ENCODE measurements at places on chromosomes 7 and 10.

DNA sequence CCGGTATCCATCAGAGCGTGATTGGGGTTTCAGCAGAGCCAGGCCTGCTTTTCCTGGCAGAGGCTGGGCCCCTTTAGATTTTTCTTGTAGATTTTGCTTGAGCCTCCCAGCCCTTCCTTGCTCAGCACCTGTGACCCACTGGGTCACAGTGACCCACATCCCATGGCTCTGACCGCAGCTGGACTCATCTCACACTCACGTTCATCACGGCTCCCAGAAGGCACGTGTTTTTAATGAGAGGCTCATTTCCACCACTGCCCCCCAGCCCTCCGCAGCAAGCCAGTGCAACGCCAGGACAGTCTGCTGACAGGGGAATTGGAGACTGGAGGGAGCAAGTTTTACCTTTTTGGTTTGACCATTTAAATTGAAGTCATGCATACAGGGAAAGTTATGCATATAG lies 155.7 kb downstream of the CUX1 start:
- DNase-seq, result no peak

DNA sequence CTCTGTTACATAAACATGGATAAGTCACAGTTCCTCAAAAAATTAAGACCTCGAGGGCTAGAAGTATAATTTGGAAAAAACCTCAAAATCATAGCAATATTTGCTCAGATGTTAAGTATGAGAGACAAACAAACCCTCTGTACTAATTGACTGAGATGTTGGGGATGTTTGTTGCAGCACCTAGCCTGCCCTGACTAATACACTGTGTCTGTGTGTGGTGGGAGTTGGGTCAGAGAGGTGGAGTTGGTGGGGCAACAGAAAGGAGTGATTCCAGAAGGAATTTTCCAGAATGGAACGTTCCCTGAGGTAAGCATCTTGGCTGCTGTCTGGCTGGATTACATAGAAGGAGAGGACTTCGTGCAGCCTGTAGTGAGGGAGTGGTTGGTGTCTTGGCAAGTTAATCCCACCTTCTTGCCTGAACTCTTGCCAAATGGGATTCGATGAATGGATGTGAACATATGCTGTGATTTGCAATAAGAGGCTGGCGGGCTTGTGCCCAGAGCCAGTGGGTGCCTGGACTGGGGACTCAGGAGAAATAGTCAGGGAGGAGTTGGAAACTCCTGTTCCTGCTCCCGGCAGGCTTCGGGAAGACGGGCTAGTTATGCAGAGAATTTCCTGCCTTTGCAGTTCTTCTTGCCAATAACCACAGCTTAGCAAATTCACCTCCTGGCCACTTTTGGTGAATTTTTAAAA lies 9.3 kb upstream of the FAM180A start:
- no peak for DNase-seq

- no peak for DNase-seq
These were observed 52.0 kb upstream of the ST8SIA6 start for GRCh38 chr10:17506390-17506789.

DNA sequence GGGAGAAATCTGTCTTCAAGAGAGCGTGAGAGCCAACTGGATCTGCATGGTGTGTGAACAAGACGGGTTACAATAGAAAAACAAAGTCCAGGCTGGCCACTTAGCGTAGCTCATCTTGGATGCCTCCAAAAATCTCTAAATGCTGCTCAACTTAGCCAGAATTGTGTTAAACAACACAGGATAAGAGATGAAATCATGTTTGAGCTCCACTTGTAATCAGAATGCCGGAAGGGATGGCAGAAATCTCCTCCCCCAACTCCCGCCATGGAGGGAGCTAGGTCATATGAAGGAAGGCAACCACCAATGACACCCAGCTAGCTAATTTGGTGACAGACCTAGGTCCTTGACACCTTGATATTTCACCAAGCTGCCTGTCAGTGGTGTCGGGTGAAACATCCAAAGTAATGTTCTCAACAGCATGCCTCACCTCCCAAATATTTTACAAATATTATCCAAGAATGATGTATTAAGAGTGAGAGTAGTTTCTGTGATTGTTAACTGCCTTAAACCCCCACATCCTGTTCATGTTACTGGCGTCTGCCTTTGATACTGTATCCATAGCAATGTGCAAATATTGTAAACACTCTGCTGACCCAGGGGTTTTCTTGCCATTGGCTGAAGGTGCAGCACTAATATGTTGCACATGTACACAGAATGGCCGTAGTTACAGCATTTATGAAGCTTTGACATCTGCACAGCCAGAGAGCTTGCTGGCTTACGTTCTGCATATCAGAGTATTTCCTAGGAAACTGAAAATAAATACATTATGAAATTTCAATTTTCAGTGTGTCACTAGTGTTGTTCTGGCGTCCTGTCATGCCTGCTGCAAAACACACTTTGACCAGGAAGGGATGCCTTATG lies 25.8 kb downstream of the TMEM254 start:
- DNase-seq, result no peak

- DNase-seq, result no peak
These were observed 1.7 kb upstream of the VENTX start for GRCh38 chr10:133235932-133236331.

DNA sequence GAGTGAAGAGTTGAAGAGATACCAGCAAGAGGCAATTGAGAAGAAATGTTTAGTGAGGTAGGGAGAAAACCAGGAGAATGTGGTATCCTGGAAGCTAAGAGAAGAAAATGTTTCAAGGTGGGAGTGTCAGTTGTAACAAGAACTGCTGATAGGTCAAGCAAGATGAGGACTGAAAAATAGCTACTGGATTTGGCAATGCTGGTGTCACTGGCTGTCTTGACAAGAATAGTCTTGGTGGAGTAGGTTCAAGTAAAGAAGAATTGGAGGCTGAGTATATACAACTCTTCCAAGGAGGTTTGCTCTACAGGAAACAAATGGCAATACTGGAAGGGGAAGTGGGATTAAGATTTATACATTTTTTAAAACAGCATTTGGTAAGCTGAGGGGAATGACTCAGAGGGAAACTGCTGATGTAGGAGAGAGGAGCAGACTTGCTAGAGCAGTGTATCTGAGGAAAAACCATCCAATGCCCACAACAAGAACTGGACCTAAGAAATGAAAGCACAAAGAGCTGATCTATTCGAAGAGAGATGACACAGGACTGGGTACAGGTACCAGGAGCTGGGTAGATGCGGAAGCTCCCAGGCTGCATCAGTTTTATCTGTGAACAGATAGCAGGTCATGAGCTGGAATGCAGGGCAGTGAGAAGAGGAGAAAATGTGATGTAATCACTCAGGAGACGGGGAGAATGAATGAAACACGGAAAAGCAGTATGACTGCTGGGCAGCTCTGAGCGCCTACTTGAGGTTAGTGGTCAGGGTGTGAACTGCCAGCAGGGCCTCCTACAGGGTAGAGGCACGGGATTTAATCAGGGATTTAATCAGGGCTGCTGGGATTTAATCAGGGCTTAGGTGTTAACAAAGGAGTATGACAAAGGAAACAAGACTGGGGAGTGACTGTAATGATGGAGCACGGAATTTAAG lies 34.5 kb downstream of the FAM25A start:
- DNase-seq, result no peak

GRCh38 chr10:129104266-129105045 lies 362.6 kb upstream of the MGMT start:
- no peak for DNase-seq

DNA sequence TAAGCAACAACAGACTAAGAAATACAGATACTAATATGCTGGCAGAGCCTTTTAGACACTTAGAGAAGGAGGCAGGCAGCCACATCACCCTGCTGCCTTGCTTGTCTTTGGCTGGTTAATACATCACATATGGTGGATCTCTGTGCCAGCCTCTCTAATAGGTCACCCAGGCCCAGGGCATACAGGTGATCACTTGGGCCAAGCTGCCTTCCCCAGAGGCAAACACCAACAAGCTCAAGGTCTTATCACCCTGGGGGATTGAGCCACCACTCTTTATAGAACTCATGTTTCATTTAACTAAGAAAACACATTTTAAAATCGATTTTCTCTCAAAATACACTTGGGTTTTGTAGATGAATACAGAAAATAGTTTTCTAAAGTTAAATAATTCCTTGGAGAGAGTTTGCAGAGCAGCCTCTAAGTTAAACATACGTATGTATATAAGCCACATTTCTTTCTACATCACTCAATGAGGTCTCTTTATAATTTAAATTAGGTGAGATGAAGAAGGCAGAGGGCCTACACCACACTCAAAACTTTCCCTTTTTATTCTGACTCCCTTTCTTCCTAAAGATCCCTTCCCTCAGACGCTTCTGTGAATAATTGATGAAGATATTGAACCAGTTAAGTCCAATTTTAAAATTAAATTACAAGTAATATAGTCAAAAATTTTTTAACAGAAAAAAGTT lies 556.8 kb upstream of the GHITM start:
- no peak for DNase-seq

- no peak for DNase-seq
These were observed 16.2 kb upstream of the PAX2 start for GRCh38 chr10:100728928-100729861.

DNA sequence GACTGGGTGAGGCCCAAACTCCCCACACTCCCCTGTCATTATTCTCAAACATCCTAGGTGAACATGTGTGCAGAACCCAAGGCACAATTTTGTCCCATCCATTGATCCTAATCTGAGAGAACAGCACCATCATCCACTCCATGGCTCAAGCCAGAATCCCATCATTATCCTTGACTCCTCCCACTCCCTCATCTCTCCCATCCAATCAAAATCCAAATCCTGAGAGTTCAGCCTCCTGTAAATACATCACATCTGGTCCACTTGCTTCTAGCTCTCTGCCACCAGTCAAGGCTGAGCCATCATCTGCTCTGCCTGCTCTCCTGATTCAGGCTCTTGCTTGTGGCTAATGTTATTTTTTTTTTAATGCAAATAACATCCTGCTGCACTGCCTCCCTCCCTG lies 75.9 kb upstream of the SLF2 start:
- no peak for DNase-seq

GRCh38 chr10:103139803-103140202 lies 53.3 kb downstream of the NT5C2 start:
- DNase-seq, result no peak

DNA sequence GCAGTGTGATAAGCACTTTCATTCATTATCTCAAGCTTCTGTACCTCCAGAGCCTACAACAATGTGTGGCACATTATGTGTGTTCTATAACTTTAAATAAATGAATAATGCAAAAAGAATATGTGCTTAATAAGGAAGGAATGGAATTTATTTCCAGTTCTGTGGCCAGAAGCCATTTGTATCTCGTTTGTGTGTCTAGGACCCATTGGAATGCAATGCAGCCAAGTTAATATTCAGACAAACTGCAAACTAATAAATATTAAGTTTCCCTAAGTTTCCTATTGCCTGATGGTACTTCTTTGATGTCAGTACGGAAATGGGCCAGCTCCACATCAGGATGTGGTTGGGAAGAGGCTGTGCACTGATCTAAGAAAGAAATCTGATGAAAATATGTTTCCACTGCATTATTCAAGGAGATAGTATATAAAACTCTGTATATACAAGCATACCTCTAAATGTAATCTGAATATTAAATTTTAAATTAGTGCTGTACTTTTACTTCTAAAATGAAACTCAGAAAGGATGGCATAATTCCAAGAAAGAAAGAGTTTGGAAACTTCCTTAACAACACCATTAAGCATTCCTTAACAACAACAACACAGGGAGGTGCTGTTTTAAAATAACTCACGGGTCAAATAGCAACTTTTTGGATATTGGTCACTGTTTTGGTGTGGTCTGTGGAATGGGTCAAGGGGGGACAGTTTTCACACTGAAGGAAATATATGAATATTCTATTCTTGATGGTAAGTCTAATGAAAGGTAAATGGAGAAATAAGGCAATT lies 29.4 kb upstream of the ANKRD30A start:
- no peak for DNase-seq

DNA sequence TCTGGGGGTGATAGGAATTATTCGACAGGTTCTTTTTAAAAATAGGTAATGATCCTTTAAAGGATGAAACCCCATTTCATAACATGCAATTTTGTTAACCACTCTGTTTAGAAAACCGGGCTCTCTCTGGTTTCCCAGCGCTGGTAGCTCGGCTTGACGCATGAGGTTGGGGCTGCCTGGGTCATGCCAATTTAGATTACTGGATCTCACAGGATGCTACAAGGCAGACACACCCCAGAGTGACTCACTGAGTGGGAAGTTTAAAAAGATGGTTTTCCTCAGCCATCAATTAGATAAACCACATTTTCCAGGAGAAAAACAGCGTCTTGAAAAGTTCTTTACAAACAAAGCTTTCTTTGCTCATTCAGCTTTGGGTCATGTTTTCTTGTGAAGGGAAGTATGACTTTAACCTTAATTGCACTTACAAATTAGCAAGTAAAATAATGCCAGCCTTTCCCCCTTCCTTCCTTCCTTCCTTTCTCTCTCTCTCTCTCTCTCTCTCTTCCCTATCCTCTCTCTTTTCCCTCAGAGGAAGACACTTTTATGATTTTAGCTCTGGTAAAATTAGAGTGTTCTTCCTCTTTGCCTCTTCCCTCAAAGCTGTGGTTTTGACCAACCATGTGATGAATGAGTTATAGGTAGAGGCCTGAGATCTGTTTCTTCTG lies 99.8 kb downstream of the EPDR1 start:
- DNase-seq, result no peak

GRCh38 chr7:24722386-24723177 lies 34.7 kb downstream of the GSDME start:
- no peak for DNase-seq

GRCh38 chr7:73881352-73882046 lies 20.5 kb downstream of the TMEM270 start:
- no peak for DNase-seq

DNA sequence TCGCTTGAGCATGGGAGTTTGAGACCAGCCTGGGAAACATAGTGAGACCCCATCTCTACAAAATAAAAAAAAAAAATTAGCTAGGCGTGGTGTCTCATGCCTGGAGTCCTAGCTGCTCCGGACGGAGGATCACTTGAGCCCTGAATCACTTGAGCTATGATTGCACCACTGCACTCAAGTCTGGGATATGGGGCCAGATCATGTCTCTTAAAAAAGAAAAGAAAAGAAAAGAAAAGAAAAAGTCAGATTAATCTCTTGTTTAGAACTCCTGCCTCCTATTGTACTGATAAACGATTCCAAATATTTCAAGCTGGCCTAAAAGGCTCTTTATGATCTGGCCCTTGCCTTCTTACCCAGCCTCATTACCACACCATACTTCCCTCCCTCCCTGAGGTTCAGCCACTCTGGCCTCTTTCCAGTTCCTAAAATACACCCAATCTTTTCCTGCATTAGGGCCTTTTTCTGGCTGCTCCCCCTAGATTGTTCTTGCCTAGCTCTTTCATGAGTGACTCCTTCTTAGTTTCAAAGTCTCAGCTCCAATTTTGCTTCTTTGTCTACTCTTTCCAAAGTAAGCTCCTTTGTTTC lies 41.7 kb downstream of the VCL start:
- no peak for DNase-seq

DNA sequence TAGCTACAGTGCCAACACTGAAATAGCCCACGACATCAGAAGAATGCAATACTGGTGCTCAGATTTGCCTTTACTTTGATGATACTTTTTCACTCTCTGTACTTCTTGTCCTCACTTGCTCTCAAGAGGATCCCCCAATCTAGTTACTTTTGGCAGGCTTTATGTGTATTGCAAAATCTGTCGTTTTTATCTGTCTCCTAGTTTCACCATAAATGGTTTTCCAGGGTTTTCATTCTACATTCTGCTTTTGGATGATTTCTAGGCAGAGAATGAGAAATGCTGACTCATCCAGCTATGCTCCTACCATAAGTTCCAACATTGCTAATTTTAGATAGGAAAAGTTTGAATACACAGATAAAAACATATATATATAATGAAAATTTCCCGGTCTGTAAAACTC lies 659.5 kb upstream of the NRG3 start:
- DNase-seq, result no peak
